MG63 (cell line): ENCODE measurements at places on chromosomes 1 and 21. TPM values are rescaled to one million over a fixed set of nuclear protein-coding genes. Genes with fewer than 3 reads are reported as not detected.

Gene NES
- 0.03 TPM in 1 of 2 replicates, not detected in the other for total RNA-seq

- no peak for DNase-seq
These were observed 87.7 kb downstream of the SNX7 start for GRCh38 chr1:98749152-98749756.

- no peak for DNase-seq
These were observed 275.4 kb upstream of the SGIP1 start for GRCh38 chr1:66258404-66259105.

DNA sequence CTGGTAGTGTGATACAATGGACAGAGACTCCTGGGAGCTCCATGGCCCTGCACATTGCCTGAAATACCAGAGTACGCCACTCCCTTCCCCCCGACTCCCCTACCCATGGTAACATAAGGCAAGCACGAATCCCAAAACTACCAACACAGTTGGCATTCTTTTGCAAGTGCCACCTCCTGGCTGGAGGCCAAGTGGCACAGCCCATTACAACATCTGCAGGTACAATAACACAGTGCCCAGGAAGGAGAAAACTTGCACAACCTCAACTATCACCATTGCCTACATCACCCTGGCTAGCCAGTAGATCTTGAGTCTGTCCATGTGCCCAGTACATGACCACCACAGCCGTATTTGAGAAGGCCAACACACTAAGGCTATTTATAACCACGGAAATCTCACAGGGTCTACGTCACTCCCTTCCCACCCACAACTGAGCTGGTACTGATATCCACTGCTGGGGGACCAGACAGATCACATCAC lies 11.7 kb downstream of the ADAMTS1 start:
- no peak for DNase-seq
